Nucleus accumbens (tissue), 56 donors: ENCODE measurements at places on chromosomes 4 and X.

DNA sequence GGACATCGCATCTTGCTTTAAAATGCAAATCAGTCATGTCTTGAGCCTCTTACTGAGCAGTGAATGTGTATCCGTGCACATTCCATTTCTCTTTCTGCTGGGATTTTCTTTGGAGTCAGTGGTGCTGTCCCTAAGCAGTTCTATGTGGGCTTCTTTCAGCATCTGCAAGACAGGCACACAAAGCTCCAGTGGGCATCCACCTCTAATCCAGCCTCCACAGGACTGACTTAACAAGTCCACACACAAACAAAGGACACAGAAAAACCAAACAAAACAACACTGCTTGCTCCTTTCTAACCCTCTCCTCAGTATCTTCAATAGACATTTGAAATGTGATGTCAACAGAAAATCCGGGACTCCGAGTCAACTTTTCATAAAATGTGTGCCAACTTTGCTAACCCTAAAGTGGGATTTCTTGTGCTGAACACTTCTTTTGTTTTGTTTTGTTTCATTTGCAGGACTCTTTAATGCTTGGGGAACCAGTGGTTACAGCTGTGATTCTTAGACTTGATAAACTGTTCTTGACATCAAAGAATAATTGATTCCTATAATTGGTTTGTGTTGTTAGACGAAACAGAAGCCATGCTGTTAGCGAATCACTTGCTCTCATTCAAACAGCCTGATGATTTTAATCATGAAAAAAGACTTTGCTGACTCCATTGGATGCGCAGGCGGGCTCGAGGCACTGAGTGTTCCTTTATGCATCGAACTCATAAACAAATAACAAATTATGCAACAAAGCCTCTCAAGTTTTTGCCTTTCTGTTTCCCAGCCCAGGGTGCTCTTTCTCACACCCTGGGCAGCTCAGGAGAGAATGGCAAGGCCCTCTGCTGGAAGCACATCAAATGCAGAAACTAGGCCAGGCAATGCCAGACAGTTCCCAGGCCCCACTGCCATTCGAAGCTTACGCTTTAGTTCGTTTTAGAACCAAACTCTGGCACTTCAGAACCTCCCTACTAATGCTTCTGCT is 20.1 kb downstream of the ETNPPL start:
- DNase-seq, result no peak

GRCh38 chr4:55291227-55291640 is 54.8 kb upstream of the SRD5A3 start:
- DNase-seq, result no peak

DNA sequence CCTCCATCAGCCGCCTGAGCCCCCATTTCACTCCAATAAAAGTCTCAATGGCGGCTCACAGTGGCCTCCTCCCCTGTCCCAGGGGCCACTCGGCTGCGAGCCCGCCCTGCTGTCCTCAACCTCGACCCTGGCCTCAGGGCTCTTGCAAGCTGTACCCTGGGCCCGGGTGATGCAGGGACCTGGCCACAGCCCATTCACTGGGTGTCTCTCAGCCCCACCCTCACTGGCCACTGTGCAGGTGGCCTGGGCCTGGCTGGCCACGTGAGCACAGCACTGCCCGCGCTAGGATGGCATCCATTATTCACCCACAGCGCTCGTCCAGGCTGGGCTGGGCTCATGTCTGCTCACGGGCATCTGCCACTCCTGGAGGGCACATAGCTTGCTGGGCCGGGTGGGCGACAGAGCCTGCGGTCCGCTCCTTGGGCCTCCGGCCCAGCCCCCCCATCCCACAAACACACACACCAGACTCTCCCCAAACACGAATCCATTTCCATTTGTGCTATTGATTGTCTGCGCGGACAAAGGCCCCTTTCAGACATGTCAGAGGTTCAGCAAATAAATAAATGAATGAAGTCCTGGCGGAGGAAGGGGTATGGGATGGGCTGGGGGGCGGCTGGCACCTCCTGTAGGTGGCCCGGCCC is 16.5 kb upstream of the FGFR3 start:
- no peak for DNase-seq

DNA sequence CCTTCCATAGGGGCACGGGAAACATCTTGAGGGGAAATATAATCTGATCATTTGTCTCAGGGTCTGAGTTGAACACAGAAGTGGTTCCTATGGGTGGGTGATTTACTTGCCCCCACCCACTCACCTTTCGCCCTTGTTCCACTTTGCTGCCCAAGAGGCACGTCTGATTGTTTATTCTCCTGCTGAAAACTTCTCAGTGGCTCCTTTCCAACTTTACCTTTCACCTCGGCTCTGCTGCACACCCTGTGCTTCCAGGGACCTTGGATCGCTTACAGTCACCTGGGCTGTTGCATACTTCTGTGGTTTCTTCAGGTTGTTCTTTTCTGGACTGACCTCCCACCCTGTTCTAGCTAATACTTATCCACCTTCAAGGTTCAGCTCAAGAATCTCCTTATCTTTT is 213.4 kb upstream of the JADE1 start:
- no peak for DNase-seq

DNA sequence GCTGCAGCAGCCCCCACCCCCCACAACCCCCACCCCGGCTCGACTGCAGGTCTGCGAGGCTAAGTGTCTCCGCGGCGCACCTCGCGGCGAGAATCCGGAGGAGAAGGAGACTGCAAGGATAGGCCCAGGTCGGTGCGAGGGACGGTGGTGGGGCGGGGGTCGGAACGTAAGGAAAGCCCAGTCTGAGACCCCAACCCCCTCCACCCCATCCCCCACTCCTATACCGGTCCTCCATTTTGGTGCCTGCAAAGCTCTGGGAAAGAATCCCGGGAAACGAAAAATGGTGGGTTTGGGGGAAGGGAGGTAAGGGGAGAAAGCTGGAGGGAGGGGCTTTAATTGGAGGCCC is 614 bp downstream of the BEX3 start:
- DNase-seq, result no peak

GRCh38 chrX:123899701-123900100 is 39.8 kb downstream of the XIAP start:
- no peak for DNase-seq

DNA sequence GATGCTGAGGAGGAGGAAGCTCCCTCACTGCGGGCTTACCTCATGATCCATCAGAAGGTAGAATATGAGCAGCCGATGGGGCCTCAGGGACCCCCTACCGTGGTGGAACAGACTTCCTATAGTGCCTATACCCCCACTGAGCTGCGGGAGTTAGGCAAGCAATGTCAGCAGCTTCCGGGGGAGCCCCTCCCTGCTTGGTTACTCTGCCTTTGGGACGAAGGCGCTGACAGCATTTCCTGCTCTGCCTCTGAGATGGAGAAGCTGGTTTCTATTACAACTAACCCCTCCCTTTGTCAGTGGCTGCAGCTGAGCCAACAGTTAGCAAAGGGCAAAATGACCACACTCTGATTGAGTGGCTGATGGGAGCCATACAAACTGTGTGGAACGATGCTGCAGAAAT is 430.7 kb downstream of the IDS start:
- DNase-seq, result no peak

GRCh38 chr4:14272206-14272605 is 644.7 kb upstream of the BOD1L1 start:
- no peak for DNase-seq

GRCh38 chrX:10077425-10078188 is 79.2 kb upstream of the CLCN4 start:
- no peak for DNase-seq
